ENCODE measurements at places on chromosomes 16 and 17. TPM values are rescaled to one million over a fixed set of nuclear protein-coding genes. Genes with fewer than 3 reads are reported as not detected.

The C16orf89 gene
- 6.1 TPM for total RNA-seq

The HAPSTR1 gene
- total RNA-seq = 51.7 TPM

The CDH1 gene
- not detected for total RNA-seq

The POLR2A gene
- total RNA-seq = 32.9 TPM

The CEP112 gene
- 20.7 TPM for total RNA-seq

The PRKCB gene
- 1.7 TPM for total RNA-seq

The ALOX15 gene
- total RNA-seq = not detected

The EXOC7 gene
- 74.7 TPM for total RNA-seq

The MT1E gene
- total RNA-seq = 109 TPM

The FMNL1 gene
- 12.0 TPM for total RNA-seq

The TSPAN10 gene
- total RNA-seq = 0.24 TPM

The RDM1 gene
- not detected for total RNA-seq

The TBC1D3C gene
- total RNA-seq = not detected

The RND2 gene
- total RNA-seq = 0.65 TPM

The SLFN11 gene
- 16.8 TPM for total RNA-seq

The CBX2 gene
- total RNA-seq = 4.2 TPM

The HSPB9 gene
- total RNA-seq = 0.11 TPM

The TP53TG3C gene
- total RNA-seq = not detected

The USP43 gene
- not detected for total RNA-seq

The IRF8 gene
- total RNA-seq = 3.0 TPM

The GUCY2D gene
- not detected for total RNA-seq

The RPTOR gene
- total RNA-seq = 19.0 TPM

The AXIN2 gene
- 20.7 TPM for total RNA-seq

The CTRB1 gene
- not detected for total RNA-seq

Data from Right ventricle myocardium superior (tissue), 1 donor.